ENCODE measurements at places on chromosomes 5 and 9.

DNA sequence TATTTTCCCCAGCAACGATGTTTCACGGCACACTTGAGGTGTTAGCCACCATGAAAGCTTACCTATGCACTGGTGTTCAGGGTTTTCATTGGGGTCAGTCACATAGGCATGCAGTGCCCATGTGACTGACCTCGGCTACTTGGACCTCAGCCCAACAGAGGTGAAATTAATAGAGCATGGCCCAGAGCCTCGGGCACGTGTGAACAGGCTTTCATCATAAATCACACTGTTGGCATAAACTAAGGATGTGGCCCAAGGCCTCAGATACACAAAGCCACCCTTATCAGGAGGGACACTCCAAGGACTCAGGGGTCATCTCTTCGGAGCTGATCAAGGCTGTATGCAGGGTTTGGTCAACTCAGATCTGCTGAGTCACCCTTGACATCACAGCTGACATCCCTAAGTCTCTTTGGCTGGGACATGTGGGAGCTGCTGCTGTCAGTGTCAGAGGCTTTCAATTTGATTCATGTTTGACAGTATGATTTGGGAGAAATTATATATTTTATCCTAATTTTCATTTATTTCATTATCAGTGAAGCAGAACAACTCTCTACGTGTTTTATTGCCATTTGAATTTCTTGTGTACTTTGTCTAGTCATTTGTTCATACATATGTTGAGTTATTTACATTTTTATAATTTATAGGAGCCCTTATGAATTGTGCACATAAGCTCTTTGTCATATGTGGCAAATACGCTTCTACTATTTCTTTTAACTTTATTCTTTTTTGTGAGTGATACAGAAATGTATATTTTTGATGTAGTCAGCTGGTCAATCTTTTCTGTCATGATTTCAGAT is 59.7 kb upstream of the ANKRD33B start:
- DNase-seq, result no peak

DNA sequence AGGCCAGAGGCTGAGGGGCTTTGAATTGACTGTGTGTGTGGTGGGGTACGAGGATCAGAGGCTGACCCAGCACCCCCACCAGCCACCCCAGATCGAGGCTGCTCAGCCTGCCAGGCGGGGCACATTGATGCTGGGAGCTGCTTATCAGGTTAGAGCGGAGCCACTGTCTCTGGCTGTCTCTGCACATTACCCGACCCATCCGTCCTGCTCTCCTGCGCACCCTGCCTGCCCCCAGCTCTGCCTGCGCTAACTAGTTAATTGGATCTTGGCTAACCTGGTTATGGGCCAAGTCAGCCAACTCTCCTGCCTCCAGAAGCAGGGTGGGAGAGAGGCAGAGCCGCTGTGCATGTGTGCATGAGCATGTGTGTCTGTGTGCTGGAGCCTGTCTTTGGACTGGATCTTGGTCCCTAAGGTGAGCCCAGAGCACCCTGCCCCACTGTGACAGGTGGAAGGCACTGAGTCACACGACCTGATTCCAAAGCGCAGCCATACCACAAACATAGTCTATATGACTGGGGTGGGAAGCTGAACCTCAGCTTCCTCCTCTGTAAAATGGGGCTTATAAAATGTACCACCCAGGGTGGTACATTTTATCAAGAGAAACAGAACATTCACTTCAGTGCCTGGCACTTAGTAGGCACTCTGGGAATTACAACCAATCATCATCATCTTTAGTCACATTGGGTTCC is 39.7 kb downstream of the PCDH1 start:
- no peak for DNase-seq

GRCh38 chr5:163401271-163401670 is 36.1 kb upstream of the CCNG1 start:
- DNase-seq, result no peak

- no peak for DNase-seq
Observed at GRCh38 chr9:97961361-97961760, 21.8 kb upstream of the ANP32B start.

- DNase-seq, result no peak
Observed at GRCh38 chr9:6605202-6605601, 40.3 kb downstream of the GLDC start.

DNA sequence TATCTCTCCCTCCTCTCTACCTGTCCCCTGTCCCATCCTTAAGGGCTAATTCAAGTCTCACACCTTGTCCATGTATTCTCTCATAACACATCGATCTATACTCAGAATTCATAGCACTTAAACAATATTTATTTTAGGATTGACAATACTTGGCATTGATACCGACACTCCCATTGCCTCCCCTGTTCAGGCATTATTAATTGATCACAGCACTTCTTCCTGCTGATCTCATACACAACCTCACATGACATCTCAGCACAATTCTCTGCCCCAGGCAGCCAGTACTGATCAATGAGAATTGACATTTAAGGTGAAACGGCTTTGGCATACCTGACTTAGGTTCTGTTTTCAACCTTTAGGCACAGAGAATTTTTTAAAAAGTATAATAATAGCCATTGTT is 582.4 kb upstream of the BRINP1 start:
- DNase-seq, result no peak

DNA sequence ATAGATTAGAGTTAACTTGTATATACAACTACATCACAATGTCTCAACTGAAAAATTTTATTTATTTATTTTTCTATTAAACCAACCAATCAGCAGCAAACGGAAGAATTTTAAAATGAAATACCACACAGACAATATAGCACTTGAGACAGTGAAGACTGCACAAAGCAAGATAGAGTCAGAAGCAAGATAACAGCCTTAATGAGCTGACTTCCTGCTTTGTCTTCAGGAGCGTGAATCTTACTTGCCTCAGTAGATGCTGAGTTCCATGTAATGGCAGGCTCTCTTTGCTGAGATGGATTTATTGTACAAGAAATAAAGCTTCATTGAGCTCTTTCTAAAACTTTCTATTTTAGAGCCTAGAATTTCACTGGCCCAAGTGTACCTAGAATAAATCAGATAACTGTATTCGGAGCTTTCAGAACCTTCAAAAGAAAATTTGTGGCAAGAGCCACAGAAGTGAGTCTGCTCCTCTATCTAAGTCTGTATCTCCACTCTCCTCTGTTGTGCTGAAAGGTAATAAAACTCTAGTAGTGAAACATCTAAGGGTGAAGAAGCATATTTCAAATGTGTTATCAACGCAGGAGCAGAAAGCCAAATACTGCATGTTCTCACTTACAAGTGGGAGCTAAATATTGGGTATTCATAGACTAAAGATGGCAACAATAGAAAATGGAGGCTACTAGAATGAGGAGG is 83.3 kb upstream of the ANKRD55 start:
- no peak for DNase-seq

GRCh38 chr5:172502969-172503368 is 48.6 kb upstream of the SH3PXD2B start:
- DNase-seq, result peak; percentile 5

DNA sequence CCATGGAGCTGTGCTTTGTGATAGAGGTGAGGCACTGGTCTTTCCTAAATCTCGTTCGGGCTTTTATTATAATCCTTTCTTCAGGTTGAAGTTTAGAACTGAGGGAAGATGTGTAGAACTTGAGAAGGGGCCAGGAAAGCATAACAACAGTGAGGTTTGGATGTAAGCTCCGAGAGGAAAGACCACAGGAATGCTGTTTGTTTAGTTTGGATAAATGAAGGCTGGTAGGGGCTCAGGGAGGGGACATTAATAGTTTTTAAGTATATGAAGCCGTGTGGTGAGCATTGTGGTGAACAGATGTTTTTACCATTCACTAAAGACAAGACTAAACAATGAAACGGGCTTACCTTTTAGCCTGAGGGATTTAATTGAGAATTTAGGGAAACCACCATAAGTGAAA is 130.8 kb downstream of the ARHGAP26 start:
- DNase-seq, result no peak

GRCh38 chr9:78552802-78553201 is 255.9 kb downstream of the PSAT1 start:
- DNase-seq, result no peak

DNA sequence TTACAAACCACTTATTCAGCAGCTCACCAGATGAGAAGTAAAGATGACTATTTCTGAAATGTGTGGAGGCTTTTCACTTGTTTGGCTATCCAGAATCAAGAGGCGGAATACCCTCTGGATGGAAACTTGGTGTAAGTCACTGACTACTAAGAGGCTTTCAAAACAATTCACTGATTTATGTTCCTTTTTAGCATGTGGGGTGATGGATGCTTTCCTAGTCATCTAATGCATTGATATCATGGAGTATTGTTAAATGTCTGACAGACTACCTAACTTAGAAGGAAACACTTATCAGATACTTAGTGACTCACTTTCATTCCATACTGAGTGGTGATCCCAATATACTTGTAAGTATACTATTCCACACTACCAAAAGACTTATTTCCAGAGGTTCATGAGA is 141.4 kb downstream of the PLK2 start:
- no peak for DNase-seq

GRCh38 chr5:34944460-34945047 is 15.2 kb downstream of the DNAJC21 start:
- DNase-seq, result no peak

DNA sequence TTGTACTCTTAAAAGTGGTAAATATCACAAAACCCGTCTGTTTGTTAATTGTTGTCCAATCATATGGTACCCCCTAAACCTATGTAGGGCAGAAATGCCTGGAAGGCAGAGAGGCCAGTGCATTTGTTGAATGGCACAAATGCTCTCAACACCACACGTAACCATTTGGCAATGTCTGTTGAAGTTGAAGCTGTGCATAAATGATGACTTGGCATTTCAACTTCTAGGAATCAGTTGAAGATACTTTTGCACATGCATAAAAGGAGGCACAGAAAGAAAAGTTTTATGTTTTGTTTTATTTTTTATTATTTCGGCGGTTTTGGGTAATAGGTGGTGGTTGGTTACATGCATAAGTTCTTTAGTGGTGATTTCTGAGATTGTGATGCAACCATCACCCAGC is 246.6 kb downstream of the TAF11L14 start:
- DNase-seq, result no peak

DNA sequence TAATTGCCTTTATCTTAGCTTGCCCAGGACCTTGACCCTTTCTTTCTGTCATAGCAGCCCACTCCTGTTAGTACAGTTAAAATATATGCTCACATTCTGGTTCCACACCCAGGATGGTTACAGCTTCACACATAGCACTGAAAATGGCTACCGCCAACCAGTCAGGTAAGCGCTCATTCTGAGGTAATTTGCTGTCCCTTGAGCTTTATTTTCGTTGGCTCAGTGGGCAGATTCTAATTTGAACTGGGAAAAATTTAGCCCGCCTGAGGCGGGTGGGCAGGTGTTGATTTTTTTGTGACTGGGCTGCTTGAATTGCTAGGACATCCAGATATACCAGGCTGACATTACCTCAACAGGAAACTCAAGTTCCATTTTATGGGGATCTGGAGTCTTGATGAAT is 137.5 kb downstream of the KCTD16 start:
- DNase-seq, result peak; percentile 22

- no peak for DNase-seq
Observed at GRCh38 chr5:103355579-103355978, 97.0 kb downstream of the MACIR start.

DNA sequence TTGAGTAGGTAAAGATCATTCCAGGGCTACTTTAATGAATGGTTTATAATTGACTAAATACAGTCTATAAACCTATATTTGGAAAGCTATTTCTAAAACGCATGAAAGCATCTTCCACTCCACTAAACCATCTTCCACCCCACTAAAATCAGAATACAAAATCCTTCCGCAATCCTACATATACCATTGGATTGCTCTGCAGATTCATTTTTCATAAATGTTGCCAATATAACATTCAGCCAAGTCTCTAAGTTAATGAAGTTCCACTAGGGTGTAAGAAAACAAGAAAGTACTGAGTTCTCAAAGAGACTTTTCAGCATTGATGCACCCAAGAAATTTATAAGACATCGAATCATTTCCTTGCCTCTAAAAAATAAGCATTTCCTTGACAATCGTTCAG is 4.7 kb downstream of the SLC24A2 start:
- DNase-seq, result no peak

DNA sequence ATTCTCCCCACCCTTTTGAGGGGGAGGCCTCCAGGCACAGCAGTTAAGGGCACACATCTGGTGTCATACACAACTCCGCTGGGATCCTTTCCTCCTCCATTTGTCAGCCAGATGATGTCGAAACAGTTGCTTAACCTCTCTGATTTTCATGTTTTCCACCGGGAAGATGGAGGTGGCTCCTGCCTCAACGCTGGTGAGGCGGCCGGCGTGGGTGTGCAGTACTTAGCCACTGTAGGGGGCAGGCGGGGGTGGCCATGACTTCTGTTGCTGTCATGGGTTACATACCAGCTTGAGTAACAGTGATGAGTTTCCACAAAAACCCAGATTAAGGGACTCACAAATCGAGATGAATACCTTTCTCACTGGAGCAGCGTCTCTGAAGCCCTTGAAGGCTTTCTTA is 63.1 kb upstream of the EPB41L4B start:
- DNase-seq, result no peak

GRCh38 chr5:173718469-173718868 is 102.0 kb upstream of the BOD1 start:
- DNase-seq, result no peak

- DNase-seq, result no peak
Observed at GRCh38 chr9:121718084-121718483, 66.7 kb downstream of the DAB2IP start.

DNA sequence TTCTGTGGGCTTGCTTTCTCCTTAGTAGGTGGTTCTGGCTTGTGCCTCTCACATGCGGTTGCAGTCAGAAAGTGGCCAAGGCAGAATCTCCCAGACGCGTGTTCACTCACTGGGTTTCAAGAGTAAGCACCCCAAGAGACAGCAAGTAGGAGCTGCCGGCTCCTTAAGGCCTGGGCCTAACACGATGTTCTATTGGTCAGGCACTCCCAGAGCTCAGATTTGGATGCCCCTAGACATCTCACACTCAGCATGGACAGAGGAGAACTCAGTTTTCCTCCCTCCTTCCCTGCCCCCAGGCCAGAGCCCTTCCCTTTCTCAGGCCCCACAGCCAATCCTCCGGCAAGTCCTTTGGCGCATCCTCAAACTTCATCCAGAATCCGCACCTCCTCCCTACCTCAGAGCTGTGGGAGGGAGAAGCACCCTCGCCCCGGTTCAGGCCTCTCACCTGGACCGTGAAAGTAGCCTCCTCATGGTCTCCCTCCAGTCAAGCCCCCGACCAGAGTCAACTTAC is 6.5 kb upstream of the CARD19 start:
- no peak for DNase-seq

GRCh38 chr5:112628214-112628980 is 109.3 kb upstream of the APC start:
- no peak for DNase-seq

Data from NCI-H146 (cell line).